ENCODE measurements at places on chromosomes 4 and X.

DNA sequence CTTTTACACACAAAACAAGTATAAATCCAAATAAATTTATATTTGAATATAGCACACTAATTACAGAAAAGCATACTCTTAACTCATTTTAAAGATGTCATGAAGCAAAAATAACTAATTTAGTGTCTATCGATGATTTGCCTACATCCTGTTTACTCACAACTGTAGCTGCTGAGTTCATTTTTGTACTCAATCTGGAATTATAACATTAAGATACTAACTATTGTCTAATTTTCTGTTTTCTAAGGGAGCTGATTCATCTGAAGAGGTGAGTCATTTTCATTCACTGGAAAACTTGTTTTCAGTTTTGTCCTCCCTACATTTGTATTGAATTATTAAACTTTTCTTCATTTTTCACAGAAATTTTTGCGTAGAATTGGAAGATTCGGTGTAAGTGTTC, 3.7 kb downstream of the STATH start:
- no peak for DNase-seq

GRCh38 chr4:68368691-68369131, 18.8 kb upstream of the YTHDC1 start:
- no peak for DNase-seq

DNA sequence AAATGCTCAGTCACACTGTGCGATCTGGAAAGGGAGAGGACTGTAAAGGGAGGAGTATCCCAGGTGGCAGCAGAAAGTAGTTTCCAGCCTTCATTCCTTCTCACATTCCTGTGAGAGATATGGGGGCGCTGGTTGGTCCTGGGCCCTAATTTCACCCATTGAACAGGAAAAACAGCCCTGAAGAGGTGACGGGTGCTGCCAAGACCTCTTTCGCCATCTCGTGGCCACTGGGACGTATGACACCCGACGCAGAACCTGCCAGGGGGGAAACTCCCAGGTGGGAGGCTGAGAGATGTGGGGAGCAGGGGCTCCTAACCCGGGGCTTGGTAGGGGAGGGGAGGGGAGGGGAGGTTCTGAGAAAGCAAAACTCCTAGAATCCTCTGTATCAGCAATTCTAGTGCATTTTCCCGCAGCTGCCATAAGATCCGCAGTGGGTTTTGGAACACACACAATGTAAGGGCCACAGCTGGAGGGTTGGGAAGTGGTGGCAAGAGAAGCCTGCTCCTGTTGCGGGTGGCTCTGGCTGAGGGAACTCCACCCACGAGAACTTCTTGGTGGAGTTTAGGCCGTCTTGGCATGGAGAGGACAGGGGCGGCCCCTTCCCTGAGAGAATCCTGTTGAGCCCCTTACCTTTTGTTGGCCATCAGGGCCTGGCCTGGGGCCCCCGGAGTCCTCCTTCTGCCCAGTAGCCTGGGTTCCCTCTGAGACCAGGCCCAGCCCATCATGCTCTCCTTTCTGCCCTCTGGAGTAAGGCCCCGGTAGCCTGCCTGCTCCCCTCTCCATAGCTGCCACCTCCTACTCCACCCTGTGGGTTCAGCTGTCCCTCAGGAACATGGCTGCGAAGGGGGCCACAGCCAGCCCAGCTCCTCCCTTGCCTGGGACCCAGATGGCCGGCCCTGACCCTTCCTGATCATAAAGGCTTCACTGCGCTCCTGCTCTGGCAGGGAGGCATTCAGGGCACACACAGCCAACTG, 134.1 kb downstream of the OR13H1 start:
- peak; percentile 39 for DNase-seq

- DNase-seq = no peak
Measured at GRCh38 chrX:97860226-97860625, 976.5 kb downstream of the RPA4 start.

DNA sequence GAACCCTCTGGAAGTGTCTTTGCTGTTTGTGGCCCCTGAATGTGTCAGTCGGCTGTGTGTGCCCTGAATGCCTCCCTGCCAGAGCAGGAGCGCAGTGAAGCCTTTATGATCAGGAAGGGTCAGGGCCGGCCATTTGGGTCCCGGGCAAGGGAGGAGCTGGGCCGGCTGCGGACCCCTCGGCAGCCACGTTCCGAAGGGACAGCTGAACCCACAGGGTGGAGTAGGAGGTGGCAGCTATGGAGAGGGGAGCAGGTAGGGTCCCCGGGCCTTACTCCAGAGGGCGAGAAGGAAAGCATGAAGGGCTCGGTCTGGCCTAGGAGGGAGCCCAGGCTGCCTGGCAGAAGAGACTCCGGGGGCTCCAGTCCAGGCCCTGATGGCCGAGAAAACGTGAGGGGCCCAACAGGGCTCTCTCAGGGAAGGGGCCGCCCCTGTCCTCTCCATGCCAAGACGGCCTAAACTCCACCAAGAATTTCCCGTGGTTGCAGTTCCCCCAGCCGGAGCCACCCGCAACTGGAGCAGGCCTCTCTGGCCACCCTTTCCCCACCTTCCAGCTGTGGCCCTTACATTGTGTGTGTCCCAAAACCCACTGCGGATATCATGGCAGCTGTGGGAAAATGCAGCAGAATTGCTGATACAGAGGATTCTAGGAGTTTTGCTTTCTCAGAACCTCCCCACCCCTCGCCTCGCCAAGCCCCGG, 182.2 kb upstream of the STK26 start:
- no peak for DNase-seq

DNA sequence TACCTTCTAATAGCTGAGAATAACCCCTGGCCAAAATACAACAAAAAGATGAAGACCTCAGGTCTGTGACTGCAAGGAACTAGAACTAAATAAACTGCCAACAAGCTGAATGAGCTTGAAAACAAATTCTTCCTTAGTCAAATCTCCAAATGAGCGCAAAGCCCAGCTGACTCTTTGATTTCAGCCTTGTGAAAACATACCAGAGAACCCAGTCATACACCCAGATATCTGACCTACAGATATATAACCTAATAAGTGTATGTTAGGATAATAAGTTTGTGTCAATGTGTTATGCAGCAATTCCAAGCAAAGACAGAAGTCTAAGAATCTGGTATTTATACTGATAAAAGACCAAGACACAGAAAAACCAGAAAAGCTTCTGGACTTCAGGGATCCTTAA, 38.0 kb upstream of the ADGRL3 start:
- DNase-seq = no peak

DNA sequence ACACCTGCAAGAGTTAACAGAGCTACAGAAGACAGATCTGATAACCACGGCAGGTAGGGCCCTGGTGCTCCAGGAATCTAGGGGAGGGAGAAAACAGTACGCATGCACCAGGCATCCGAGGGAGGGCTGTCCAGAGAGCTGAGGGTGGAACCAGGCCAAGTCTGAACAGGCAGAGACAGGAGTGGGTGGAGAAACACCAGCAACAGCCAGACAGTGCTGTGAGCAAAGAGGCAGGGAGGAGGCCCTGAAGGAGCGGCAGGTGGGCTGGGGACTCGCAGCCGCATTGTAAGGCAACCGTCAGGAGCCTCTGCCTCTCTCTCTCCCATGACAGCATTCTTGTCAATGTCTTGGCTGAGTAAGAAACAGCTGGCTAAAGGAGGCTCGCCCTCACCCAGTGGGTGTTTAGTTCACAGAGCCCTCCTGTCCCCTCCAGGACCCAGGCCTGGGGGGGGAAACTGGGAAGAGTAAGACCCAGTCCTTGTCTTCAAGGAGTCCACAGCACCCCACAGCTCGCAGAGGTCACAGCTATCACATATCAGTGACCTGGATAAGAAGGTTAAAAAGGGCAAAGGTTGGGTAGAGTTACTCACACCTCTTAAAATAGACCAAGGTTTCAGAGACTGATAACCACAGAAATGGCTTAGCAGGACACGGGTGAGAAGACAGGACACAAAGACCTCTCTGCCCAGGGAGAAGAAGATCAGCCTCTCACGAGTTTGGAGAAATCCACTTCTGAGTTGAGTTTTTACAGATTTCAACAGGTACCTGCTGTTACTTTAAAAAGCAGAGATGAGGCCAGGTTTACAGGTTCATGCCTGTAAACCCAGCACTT, 10.5 kb downstream of the ACSL1 start:
- peak; percentile 88 for DNase-seq

DNA sequence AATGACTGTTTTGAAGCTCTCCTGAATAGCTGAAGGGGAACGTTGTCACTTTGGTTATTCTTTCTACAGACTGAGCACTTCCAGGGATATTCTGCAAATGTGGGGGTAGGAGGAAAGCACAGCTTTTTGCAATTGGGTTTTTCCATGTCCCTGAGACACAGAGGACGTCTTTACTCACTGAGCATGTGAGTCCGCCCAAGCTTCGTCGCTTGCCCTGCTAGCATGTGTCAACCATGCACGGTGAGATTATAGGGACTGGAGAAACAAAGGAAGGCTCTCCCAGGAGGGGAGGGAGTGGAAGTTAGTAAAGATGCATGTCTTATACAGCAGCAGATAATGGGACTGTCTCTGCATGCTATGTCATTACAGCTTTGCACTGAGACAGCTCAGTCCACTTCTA, 111.5 kb upstream of the SFRP2 start:
- no peak for DNase-seq

DNA sequence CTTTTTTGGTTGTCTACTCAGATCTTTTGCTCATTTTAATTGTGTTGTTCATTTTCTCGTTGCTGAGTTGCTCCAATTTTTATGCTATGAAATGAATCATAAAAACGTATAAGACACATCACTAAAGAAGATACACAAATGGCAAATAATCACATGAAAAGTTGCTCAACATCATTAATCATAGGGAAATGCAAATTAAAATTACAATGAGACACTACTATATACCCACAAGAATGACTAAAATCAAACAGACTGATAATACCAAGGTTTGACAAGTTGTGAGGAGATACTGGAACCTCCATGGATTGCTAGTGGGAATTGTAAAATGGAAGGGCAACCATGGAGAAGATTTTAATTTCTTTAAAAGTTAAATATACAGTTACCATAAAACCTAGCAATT, 17.0 kb downstream of the GSTCD start:
- no peak for DNase-seq

- no peak for DNase-seq
Measured at GRCh38 chr4:169142391-169142790, 128.4 kb downstream of the SH3RF1 start.

DNA sequence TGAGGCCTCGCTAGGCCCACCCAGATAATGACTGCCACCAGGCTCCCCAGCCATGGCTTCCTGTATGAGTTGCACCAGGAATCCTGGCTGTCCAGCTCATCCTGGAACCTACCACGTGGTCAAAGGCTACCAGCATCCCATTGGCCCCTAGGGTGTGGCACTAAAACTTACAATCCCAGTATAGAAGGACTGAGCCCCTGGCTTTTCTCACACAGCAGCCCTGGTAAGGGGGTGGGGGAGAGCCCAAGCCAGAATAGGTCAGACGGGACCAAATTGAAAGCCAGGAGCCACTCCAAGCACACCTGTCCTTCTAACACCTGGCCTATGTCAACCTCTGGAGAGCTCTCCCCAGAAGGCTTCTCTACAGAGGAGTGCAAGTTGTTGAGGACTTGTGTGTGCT, 269.3 kb upstream of the AGTR2 start:
- no peak for DNase-seq

DNA sequence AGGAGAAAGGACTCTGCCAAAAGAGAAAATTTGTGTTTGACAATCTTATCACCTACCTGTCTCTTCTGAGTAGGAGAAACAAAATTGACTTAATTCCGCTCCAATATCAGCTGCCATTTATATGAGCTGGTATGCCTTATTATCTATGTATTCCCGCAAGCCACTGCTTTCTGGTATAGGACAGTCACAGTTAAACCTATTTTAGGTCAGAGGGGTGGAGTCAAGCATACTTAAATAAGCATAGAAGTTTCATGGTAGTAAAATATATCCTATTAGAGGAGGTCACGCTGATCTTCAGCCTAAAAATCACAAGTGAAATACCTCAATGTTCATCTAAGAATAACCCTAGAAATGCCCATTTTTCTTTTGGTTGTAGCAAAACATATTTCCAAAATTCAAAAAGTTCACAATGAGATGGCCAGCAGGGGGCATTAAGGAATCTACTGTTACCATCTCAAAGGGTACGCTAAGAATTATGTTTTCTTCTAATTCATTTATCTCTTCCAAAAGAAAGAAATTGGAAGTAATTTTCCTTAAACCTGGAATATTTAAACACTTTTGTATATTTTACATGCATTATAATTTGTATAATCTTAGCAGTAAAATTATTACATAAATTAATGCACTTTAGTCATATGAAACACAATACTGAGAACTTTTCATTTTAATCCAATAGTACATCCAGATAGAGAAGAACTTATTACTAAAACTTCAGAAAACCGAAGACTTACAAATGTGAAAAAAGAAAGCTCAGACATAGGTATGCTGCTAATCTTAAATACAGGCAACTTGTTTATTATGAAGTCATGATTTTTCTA, 10.5 kb downstream of the PPAT start:
- DNase-seq = no peak

GRCh38 chr4:8904666-8905065, 33.0 kb upstream of the HMX1 start:
- no peak for DNase-seq

DNA sequence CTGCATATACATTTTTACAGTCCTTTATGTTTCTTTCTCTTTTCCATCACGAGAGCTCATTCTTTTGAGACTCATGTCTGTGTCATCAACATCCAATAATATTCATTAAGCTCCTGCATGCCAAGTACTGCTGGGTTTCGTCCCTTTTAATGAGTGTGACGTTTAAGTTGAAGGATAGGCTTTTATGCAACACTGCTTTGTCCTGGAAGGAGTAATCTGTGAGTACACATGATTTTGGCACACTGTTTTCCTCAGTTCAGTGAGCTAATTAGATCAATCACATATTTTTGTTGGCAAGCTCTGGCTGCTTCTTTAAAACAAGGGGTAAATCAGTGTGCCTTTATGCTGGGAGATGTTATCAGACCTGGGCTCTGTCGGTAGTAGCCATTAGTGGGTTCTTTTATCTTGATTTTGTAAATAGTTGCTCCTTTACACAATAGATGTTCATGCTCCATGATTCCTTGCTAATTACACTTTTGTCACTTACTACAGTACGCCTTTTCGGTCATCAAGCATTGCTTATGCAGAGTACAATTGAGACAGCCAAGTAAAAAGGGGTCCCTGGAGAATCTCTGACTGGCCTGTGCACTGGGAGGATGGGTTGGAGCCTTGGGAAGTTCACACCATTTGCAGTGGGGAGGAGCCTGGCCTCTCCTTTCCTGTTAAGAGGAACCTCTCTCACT, 132.6 kb downstream of the FHIP1A start:
- DNase-seq = peak; percentile 93

- DNase-seq = no peak
Measured at GRCh38 chr4:133081246-133081645, 67.8 kb upstream of the PCDH10 start.

DNA sequence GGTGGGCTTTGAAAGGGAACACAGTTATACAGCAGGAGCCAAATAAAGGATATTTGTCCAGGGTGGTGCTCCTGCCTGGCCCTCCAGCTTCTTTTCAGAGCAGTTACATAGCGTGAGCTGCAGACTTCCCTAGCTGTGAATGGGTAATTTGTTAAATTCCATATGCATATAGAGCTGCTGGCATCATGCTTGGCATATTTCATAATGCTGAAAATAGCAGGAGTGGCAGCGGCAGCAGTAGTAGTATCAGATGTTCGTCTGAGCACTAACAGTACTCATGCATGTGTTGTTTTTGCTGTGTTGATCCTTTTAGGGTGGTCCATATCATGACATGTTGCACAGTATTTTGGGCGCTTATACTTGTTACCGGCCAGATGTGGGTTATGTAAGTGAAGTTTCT, 33.6 kb upstream of the TADA2B start:
- no peak for DNase-seq

Data from NCI-H1105 treated with DMSO at 0.1 percent for 48 hours (cell line).